Stimulated activated CD8-positive, alpha-beta memory T cell treated with anti-CD3 and anti-CD28 coated beads, Interleukin-7, amount 100 ng/mL, for 1 hour (primary cell): ENCODE measurements at places on chromosomes 2 and 18.

DNA sequence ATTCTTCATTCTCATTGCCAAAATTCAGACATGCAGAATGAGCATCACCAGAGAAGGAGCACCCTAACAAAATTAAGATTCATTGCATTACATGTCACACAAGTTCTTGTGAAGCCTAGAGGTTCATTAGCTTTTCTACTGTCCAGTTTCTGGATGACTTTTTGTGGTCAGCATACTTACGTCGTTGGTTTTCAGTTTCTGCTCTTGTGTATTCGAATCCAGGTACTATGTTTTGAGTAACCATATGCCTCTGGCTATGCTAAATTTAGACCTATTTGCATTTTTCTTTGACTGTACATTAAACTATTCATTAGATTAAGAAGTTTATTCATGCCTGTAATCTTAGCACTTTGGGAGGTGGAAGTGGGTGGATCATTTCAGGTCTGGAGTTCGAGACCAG, 251.3 kb downstream of the PARD3B start:
- DNase-seq, result no peak

GRCh38 chr2:3280683-3281520, 96.7 kb downstream of the EIPR1 start:
- DNase-seq, result no peak

DNA sequence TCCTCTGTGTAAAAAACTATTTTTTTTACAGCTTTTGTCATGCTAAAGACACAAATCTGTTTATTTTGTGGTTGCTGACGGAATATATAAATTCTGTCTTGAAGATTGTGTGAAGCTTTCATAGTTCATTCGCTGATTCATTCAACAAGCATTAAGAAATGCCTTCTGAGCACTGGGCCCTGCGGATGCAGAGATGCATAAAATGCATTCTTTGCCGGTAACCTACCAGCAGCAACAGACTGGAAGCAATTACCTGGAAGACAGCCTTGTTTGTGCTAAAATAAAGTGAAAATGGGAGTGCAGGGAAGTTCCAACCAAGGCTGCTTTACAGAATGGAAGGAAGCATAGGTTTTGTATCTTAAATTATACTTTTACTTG, 119.7 kb downstream of the PMAIP1 start:
- DNase-seq, result no peak

GRCh38 chr18:36329684-36330434, 32.3 kb downstream of the FHOD3 start:
- no peak for DNase-seq

DNA sequence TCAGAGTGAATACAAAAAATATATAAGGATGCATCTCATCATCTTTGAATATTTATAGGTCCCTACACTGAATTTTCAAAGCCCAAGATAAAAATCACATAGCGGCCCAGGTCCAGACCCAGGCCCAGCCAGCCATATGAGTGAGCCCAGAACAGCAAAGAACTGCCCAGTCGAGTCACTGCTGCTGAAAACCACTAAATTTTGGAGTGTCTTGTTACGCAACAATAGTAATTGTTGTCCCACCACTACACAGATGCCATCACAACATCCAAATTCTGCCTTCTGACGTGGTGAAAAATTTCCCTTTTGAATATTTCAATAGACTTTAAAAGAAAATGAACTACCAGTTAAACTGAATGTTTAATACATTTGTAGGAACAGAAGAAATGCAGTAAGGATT, 5.7 kb downstream of the C18orf32 start:
- no peak for DNase-seq

DNA sequence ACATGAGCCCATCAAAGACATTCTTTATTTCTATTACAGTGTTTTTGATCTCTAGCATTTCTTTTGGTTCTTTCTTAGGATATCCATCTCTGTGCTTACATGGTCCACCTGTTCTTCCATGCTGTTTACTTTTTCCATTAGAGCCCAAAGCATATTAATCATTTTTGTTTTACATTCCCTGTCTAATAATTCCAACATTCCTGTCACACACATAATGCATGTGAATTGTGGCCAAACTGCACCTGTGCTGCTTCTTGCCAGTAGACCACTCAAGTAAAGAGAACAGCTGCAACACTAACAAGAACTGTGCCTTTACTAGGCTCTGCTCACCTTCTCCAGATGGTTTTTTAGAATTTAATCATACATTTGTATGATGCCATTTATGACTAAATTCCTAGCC, 103.0 kb downstream of the PTH2R start:
- DNase-seq, result no peak

DNA sequence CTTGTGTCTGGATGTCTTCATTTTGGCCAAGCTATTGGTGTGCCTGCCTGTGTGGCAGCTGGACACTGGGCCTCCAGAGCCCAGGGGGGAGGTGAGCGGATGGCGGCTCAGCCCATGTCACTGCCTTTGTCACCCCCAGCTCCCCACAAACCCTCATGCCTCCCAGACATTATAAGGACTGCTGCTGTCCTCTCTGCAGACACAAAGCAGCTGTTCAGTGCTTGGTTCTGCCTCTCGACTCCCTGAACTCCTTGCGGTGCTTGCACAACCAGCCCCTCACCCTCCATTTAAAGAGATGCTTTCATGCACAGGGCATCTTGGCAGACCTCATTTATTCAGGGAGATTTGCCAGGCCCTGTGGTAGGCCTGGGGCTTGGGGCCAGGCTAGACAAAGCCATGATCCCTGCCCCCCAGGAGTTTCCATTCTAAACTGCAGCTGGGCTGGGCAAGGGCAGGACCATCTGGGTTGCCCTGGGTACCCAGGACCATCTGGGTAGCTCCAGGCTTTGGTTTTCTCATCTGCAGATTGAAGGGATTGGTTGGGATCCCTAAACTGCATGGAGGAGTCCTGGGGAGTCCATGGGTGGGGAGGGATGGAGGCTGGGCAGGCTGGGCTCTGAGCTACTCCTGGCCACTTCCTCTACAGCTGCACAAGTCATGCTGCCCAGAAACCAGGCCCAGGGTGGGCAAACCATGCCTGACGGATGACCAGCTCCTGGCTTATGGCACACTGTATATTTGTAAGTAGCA, 168.5 kb downstream of the CELF4 start:
- no peak for DNase-seq

- no peak for DNase-seq
Observed at GRCh38 chr2:2007551-2008501, 263.5 kb upstream of the PXDN start.

- DNase-seq, result no peak
Observed at GRCh38 chr2:238922435-238922834, 74.5 kb downstream of the TWIST2 start.

DNA sequence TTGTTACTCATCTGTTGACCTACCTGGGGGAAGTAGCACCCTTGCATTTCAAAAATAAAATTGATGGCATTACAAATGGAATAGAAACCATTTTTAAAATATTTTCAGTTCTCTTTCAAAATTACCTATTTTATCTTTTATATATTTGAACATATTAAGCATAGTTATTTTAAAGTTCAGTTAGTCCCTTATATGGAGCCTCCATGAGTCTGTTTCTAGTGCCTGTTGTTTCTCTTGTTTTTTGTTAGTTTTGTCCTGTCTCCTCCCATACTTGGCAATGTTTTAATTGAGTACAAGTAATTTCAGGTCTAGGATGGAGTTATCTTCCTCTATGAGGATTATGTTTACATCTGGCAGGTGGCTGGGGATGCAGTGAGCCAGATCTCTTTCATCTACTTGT, 5.9 kb upstream of the KCNIP3 start:
- no peak for DNase-seq

- no peak for DNase-seq
Observed at GRCh38 chr18:77392321-77392720, 142.7 kb downstream of the GALR1 start.

GRCh38 chr2:173198327-173198726, 122.7 kb downstream of the MAP3K20 start:
- DNase-seq, result no peak

GRCh38 chr2:201628545-201628944, 14.8 kb downstream of the TMEM237 start:
- DNase-seq, result no peak
